ENCODE measurements at places on chromosomes 12 and 14. TPM values are rescaled to one million over a fixed set of nuclear protein-coding genes. Genes with fewer than 3 reads are reported as not detected.

DNA sequence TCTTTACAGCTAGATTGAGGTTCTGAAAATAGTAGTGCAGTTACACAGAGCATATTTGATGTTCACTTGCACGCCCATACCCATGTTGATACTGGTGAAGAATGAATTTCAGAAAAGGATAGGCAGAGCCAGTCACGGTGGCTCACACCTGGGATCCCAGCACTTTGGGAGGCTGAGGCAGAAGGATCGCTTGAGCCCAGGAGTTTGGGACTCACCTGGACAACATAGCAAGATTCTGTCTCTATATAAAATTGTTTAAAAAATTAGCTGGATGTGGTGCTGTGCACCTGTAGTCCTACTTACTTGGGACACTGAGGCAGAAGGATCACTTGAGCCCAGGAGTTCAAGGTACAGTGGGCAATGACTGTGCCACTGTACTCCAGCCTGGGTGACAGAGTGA, 56.6 kb downstream of the MDM2 start:
- no peak for DNase-seq

- no peak for DNase-seq
These were observed 170.1 kb upstream of the RTL1 start for GRCh38 chr14:101073598-101073965.

The CMTM5 gene
- polyA plus RNA-seq, result 1.0 TPM

DNA sequence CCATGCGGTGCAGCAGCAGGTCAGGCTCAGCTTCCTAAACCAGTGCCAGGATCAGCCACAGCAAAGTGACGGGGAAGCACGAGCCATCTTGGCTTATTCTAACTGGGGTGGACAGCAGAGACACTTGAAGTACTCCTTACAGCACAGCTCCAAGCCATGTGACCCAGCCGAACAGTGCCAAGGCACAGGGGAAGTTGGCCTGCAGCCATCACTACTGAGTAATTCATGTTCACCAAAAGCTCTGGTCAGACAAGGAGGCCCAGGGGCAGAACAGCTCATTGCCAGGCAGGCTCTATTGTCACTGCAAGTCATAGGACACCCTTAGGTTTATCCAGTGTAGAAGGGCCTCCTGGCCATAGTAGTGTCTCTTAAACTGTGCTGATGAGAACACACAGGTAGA, 23.4 kb upstream of the SLC35F4 start:
- no peak for DNase-seq

- DNase-seq, result no peak
These were observed 413.2 kb downstream of the FLRT2 start for GRCh38 chr14:85943192-85943591.

The B4GALNT1 gene
- polyA plus RNA-seq, result 0.80 TPM
